ENCODE measurements at places on chromosomes 11 and 22.

DNA sequence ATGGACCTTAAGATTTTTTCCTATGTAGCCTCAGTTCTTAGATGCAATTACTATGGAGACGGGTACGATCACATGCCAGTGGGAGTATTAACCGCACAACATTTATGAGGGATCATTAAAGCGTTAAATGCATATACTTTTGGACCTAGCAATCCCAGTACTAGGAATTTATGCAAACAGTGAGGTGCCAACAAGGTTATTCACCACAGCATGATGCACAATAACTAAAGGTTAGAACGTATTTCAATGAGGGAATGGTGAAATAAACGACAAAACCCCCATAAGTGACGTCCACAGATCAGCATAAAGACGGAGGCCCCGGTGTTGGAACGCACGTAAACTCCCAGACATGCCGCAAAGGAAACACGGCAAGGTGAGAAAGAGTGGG is 539 bp downstream of the SIRT3 start:
- DNase-seq: no peak

- no peak for DNase-seq
Measured at GRCh38 chr11:78230161-78230877, 41.6 kb downstream of the USP35 start.

DNA sequence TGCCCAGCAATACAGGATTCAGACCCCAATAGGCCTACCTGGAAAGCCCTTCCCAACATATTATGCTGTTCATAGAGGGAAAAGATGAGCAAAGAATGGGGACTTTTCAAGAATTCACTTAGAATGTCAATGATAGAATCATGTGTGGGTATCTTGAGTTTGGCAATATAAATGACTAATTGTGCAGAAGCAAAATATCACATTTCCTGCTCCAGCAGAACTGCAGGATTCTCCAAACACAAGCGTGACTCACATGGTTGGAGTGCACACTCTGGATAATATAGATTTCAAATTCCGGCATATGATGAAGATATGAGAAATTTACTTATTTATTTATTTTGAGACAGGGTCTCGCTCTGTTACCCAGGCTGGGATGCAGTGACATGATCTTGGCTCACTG is 12.5 kb upstream of the APOL5 start:
- no peak for DNase-seq

GRCh38 chr11:59097113-59097708 is 9.8 kb upstream of the FAM111B start:
- peak; percentile 44 for DNase-seq

- DNase-seq: no peak
Measured at GRCh38 chr22:47301820-47302475, 539.5 kb downstream of the TBC1D22A start.
